ENCODE measurements at places on chromosomes 11 and 22.
A peak's percentile ranks its signal among the peaks of the same experiment; 100 is the strongest.

GRCh38 chr22:45061332-45061731 is 51.5 kb upstream of the PHF21B start:
- no peak for DNase-seq

GRCh38 chr11:111913997-111914396 is 1.5 kb downstream of the HSPB2 start:
- no peak for DNase-seq

DNA sequence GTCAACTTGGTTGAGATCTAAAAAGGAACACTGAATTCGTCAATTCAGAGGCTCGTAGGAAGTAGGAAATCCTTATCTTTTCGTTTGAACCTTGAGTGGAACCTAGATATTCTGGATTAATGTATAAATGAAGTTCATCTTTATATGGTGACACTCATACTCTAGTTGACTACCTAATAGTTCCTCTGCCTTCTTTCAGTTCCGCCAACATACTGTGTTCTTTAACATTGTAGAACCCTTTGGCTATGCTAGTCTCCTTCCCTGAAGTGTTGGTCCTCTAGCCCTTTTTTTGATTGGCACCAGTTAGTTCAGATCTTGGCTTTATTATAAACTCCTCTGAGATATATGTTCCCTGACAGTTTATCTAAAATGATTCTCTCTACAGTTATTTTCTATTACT is 1.5 kb downstream of the ATM start:
- DNase-seq: no peak

DNA sequence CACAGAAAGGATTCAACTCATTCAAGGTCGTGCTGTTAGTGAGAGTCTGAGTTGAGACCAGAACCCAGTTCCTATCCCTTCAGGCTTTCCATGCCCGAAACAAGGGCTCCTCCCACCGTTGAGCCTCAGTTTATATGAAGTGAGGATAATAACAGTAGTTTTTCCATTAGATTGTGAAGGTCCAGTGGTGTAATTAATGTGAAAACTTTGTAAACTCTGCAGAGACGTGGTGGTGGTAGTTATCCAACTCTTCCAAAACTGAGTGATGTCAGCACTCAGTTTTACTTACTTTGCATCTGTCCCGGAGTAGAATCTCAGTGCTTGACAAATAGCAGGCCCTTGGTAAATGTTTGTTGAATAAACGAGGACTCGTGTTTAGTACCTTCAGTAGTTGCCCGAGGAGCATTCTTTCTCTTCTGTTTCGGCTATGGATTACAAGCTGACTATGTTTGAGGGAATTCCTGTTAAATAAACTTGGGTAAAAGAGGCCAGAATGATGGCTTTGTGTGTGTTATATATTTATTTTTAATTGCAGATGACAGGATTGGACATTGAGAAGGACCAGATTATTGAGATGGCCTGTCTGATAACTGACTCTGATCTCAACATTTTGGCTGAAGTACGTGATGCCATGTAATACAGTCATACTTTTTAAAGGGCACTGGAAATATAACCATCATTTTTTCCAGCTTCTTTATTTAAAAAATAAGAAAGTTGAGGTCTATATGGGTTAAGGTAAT is 1.0 kb downstream of the REXO2 start:
- no peak for DNase-seq

- no peak for DNase-seq
Measured at GRCh38 chr22:49460592-49461281, 366.9 kb downstream of the BRD1 start.

GRCh38 chr11:80383655-80384054 is 942.8 kb upstream of the TENM4 start:
- DNase-seq: no peak

DNA sequence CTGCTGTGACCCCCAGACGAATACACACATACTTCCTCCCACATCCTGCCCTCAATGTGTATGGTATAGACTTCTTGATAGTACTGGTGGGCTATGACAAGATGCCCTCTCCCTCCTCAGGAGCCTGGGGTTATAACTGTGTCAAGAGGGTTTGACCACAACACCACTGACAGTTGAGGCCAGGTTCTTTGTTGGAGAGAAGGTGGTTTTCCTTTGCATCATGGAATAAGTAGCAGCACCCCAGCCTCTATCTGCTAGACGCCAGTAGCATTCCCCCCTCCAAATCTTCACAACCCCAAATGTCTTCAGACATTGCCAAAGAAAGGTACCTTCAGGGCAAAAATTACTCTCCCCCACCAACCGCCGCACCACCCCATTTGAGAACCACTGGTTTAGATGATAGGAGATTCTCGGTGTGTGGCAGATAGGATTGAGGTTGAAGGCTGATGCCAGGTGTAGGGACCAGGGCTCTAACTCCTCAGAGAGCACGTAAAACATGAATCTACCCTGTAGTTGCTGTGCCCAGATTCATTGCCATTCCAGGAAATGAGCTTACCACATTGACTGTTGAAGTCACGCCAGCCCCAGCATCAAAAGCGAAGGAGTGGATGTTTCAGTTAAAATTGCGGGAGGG is 5.5 kb upstream of the MYO18B start:
- no peak for DNase-seq

- DNase-seq: no peak
Measured at GRCh38 chr11:18248561-18248960, at the start of gene SAA2. TSS of gene SAA2 (minus strand) at chr11:18248668. CDS start at chr11:18248011, 657 bp downstream.

- no peak for DNase-seq
Measured at GRCh38 chr11:26231252-26231661, 100.7 kb upstream of the ANO3 start.

DNA sequence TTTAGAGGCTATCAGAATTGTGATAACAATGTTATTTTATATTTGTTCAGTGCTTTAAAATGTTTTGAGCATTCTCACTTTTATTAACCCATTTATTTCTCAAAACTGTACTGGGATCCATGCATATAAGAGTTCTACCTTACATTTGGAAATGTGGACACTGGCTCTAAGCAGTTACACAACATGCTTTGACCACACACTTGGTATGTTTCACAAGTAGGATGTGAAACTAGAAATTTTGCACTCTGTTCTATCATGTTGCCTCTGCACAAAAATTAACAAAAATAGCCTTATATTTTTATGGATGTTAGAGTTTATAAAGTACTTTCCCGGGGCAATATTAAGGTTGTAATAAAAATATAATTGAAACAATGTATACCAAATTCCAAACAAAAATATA is 126.9 kb upstream of the CHORDC1 start:
- DNase-seq: no peak

DNA sequence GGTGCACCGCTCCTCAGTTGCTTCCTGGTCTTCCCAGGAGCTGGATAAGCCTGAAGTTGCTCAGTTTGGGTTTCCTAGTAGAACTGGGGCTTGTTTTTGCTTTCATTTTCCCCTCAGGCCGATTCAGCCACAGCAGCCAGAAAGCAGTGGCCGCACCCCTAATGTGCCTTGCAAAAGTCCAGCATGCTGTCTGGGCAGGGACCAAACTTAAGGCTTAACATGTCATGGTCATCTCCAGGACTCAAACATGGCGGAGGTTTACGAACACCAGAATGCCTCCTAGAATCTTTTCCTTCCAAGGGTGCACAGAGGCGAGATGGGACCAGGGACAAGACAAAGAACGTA is 2.5 kb downstream of the GNG3 start:
- no peak for DNase-seq

DNA sequence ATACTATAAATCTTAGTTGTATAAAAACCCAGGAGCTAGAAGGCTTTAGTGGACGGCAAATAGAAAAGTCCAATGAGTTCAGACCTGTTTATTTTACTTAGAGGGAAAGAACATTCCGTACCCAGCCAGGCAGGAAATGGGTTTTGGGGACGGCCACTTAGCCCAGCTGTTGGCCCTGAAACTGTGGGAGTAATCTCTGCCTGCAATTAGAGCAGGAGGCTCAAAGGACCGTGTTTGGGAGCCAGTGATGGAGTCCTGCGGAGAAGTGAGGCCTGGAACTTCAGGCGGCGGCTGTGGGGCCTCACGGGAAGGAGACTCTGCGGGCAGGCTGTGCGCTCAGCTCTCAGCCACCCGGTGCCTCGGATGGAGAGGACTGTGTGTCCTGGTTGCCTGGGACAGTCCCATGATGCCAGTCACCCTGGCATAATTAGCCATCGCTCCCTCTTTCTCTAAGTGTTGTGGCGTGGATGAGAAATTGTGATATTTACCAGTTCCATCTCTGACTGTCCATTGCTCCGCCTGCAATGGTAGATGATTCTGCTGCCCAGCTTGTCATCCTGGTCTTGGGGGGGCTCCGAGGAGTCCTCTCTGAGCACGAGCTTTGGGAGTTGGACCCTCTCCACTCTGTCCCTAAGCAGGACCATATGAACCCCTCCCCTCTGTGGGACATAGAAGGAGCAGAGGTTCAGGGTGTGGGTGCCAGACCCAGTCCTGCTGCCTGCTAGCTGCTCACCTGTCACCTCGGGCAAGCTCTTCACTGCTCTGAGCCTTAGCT is 530.3 kb downstream of the TBC1D22A start:
- no peak for DNase-seq

DNA sequence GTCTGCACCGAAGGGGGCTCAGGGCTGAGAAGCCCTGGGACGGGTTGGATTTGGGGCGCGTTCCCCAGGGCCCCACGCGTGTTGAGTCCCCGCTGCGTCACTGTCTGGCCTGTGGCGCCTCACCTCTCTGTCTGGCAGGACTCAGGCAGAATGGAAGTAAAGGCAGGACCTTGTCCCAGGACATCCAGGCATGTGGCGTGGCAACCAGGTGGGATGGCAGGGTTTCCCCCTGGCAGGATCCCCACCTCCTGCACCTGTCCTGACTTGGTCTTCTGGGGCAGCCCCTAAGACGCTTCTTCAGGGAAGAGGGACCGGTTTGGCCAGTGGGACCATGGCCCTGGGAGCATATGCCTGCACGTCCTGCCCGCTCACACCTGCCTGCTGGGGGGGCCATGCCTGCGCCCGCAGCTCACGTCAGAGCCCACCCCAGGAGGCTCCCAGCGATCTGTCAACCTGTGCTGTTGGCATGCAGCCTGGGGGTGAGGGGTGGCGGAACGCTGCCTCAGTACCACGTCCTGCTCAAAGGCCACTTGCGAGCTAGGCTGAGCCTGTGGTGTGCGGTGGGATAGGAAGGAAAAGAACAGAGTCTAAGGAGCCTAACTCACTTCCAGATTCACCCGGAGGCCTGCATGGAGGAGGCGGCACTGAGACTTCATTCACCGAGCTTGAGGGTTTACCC is 72.7 kb downstream of the KCNQ1 start:
- no peak for DNase-seq

- no peak for DNase-seq
Measured at GRCh38 chr11:27777033-27777432, 76.8 kb upstream of the BDNF start.

DNA sequence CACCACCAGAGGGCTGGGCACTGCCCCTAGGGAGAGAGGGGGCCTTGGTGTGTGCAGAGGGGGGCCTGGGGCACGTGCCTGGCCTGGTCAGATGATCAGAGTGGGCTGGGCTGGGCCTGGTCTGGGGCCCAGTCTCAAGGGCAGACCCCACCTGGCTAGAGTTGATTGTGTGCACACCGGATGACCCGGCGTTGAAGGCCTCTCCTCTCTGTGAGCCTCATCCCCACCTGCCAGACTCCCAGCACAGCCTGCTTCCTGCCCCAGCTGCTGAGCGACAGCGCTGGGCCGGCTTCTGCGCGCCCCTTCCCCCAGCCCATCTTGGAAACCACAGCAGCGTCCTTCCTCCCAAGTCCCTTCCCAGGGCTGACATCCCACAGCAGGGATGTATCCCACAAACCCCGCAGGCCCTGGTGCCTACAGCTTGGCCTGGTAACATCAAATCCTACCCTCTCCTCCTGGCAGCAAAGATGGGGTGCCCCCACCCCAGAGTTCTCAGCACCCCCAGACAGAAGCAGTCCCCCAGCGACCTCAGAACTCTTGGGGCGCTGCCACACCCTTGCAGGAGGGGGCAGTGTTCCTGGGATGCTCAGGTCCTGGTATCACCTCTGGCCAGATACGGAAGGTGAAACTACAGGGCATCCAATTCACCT is 11.0 kb upstream of the TSSC4 start:
- DNase-seq: no peak

DNA sequence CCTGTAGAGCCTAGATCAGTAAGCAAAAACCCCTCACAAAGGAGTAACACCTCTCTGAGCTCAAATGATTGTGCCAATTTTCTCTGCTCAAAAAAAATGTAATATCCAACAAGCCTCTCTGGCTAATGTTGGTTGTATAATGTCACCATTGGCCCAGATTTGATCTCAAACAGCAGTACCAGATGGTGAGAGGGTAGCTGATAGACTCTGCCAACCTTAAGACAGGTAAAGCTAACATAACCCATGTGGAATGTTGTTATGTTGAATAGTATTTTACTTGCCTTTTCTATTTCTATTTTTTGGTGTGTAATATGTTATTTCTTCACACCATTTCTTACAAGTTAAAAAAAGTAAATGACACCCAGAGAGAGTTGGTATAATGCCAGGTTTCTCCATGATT is 166.7 kb upstream of the GUCY1A2 start:
- no peak for DNase-seq

GRCh38 chr22:49368976-49369725 is 458.5 kb downstream of the BRD1 start:
- no peak for DNase-seq

- DNase-seq: peak; percentile 44
Measured at GRCh38 chr11:33802194-33802950, 28.1 kb upstream of the FBXO3 start.

GRCh38 chr11:75767228-75767572 is 1.4 kb upstream of the DGAT2 start:
- no peak for DNase-seq

DNA sequence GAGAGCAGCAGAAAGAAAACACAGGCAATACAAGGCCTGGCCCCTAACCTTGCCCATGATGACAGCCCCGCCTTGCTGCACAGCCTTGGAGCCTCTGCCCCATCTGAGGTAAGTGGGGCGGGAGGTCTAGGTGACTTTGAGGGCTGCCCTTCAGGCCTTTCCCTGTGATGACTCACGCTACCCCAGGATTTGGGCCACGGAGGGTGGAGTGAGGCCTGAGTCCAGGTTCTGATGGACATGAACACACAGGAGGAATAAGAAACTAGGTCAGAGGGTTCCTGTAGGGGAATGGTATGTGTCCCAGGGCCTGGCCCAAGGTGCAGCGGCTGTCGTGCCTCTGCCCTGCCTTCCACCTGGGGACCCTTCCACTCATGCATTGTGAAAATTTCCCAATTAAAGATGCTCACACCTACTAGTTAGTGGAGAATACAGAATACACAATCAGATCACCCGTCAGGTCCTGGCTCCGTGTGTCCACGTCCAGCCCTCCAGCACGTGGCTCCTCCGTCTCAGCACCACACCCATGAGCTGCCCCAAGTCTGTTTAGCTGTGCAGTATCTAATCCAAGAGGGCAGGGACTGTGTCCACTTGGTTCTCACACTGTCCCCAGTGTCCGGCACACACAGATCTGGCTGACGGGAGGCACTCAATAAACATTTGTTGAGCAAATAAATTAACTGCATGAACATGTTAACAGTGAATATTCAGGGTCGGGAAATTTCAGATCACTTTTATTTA is 111.0 kb downstream of the CHST1 start:
- DNase-seq: no peak

DNA sequence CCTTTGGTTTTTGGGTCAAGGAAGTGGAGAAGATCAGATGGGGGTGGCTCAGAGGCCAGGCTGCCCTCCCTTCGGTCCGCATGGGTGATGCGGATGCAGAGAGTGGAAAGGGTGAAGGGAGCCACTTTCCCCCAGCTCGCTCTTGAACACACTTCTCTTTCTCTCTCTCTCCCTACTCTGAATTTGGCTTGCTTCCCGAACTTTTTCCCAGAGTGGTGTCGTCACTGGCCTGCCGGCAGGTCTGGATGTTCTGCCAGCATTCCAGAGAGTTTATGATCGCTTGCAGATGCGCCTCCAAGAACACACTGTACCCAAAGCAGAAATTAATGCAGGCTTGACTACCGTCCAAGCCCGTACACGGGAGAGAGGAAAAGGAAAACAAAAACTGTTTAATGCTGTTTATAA is 103.2 kb downstream of the ZBTB16 start:
- peak; percentile 97 for DNase-seq
